ENCODE measurements at places on chromosomes 2 and 18.

GRCh38 chr2:182077023-182077422, 91.4 kb downstream of the PPP1R1C start:
- DNase-seq: no peak

- DNase-seq: no peak
These were observed 334.5 kb downstream of the PTPRM start for GRCh38 chr18:7901657-7902056.

DNA sequence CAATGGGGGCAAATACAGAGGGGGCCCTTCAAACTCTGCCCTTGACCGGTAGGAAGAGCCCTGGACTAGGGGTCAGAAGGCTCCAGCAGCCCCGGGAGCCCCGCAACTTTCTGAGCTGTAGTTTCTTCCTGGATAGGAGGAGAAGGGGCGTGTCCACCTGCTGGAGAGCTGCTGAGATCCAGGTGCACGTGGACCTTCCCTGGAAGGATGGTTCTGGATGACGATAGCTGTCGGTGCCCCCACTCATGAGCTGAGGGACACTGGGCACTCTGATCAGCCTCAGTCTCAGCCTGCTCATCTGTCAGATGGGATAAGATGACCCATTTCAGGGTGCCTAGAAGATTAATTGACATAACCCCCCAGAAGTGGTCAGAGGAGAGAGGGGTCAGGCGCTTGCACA, 125.2 kb upstream of the HDAC4 start:
- DNase-seq: no peak

DNA sequence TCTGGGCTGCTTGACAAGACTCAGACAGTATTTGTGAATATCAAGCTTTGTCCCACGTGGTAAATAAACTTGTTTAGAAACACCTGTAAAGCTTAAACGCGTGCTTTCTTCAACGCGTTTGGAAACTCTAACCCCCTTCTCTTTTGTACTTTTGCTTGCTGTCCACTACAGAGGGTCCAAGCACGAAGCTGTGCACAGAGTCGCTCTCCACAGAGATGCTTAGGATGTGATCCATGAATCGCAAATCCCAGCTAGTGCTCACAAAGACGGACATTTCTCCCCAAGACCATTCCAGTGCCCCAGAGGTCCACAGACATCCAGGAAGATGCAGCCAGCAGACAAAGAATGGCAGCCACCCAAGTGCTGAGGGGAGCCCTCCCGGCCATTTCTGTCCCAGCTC, at the start of gene GPR45:
Gene GPR45 (plus strand): TSS at position 301 of the 400 bp plus-strand sequence. CDS start 116 bp downstream, outside the sequence.
- no peak for DNase-seq

DNA sequence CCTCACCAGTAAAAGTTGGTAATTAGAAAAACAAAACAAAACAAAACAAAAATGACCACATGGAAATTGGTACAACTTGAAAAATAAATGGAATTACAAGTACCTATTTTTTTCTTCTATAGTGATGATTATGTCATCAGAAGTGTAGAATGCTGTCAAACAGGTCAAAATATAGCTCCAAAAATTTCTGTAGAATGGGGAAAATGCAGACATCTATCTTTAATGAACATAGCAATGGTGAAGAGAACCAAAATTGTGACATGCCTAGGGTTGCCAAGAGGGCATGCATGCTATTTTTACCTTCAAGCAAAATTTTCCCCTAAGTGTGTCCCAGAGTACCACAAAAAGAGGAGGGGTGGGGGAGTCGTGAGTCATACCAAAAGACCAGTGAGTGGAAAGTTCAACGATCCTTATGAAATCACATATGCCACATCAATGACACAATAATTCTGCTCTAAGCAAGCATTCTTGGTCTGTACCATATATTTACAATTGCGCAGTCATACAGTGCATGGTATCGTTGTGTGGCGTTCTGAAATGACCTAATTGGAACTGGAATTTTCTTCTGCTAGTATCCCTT, 1436.4 kb downstream of the SUCLG1 start:
- DNase-seq: no peak

- DNase-seq: no peak
These were observed 278.4 kb downstream of the RDH14 start for GRCh38 chr2:18282026-18282425.

GRCh38 chr2:74921236-74921736, 37.2 kb upstream of the POLE4 start:
- no peak for DNase-seq

GRCh38 chr2:27844821-27845255, 45.3 kb downstream of the RBKS start:
- DNase-seq: no peak
